Sciatic nerve (tissue), 2 donors: ENCODE measurements at places on chromosomes 4 and X.

DNA sequence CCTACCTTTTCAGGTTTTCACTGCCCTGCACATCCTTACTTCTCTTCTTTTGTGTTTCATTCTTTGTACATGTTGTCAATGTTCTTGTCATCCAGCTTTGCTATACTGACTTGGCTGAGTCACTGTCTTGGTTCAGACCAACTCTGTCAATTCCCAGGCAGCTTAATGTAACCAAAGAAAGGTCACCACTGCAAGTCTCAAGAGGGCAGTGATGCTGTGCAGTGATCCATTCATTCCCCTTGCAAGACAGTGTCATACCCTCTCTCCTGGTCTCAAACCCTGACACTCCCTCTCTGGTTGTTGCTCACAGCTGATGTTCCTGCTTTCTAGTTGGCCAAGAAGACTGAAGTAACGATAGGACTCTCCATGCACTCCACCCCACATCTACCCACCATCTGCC, 17.5 kb downstream of the RAB39B start:
- no peak for DNase-seq

DNA sequence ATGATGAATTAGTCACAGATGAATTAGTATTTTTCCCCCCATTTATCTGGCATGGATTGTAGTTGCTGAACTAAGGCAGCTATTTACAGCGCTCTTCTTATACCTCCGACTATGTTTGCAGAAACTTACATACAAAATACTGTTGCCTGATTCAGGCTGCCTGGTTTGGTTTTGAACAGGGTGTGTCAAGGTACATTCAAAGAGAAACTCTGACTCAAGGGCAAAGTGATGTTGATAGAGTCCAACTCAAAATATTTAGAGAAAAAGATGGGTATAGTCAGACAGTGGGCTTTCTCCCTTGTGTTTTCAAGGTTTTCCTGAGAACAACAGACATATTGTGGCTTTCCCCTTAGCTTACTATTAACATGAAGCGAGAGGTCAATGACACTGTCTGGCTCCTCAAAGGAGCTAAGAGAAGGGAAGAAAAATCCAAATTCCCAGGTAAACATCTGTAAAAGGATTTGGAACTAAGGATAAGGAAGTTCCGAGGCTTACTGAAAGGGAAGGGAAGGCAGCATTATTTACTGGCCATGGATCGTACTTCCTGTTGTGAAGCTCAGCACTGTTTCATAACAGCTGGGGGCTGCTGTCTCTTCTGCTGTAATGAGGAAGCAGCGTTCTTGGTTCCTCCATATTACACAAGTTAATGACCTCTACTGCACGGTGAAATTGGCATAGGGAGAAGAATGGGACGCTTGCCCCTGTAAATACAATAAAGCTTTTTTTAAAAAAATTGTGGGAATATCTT, 30.9 kb downstream of the FAM9C start:
- no peak for DNase-seq

DNA sequence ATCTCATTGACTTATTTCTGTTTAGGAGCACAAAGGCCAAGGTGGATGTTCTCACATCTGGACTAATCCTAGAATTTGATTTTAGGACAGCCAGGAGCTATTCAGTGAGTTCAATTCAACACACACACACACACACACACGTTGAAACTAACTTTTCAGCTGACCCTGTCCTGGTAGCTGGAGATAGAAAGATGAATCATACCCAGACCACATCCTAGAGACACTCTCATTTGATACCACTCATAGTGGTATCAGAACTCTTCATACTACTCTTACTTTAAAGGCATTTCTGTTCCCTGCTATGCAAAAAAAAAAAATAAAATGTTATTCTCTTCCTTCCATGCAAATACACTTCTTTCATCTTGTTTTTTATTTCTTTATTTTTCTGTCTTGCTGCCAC, 36.7 kb downstream of the KLF8 start:
- no peak for DNase-seq

DNA sequence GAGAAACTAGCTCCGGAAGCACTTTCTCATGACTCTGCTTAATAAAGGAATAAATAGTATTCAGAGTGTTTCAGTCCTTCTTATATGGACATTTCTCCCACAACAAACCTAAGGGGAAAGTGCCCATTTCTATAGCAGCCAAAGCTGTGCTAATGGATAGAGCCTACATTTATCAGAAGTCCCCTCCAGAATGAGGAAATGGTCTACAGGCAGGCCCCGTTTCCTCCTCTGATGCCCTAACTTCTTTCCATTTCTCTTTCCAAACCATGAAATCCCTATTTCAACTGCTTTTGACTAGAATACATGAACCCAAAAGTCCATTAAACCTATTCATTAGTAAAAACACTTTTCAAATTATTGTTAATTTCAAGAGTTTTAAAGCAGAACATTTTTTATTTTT, 4.5 kb downstream of the ACSL1 start:
- no peak for DNase-seq

DNA sequence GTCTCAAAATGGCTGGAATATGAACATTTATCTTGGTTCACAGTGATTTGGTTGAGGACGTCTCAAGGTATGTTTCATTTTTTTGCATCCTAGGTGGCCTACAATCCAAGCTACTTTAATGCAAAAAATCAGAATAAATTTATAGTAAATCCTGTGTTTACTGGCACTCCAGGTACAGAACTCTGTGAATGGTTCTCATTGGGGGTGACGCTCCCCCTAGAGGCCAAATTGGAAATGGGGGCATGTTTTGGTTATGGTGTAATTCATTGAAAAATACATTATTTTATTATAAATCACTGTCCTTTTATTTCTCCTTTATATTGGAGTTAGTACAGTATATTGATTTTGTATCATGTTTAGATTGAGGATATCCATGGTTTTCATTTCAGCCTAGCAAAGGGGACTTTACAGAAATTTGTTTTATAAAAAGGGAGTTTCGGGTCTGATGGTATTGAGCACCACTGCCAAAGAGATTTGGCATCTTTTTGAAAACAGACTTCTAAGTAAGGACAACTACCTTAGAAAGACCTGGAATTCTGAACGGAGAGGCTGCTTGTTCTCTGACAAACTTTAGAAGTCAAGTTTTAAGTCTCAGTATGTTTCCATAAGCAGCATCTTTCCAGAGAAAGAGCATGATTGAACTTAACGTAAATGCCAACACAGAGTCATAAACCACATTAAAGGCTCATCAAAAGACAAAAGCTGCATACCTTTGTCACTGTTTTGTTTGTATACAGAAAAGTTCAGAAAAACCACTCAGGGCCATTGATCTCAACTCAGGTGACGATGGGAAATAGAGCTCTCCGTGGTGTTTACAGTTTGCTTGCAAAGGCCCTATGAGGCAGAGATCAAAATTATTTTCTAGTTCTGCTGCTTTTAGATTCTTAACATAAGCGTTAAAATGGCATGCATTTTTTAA, 19.4 kb downstream of the MTM1 start:
- DNase-seq: no peak

DNA sequence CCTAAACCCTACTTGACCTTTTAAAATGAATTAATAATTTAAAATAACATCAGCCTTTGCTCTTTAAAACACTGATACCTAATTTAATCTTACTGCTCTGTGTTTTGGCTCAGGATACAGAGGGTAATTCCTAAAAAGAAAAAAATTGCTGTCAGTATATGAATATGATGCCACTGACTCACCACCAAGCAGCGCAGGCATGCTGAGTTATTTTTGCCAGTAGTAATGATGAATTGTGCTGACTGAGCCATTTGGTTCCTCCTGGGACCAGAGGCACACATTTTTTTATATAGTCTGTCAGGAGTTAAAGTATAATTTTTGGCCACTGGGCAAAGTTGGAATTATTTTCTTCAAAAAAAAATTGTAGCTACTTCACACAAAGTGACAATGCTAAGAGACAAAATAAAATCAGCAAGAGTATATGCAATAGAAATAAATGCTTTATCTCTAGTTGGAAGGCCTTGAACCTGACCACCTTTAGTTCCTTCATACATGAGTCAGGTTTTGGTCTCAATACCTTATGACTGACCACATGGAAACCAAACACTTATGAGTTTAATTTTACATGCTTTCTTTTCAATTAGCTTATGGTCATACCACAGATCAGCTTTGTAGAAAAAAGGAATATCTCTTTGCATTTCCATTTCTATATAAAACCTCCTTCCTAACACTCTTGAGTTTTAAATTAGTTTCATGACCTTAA, 115.1 kb downstream of the PPP3CA start:
- DNase-seq: no peak

GRCh38 chr4:41452484-41453225, 85.3 kb upstream of the LIMCH1 start:
- no peak for DNase-seq

GRCh38 chr4:22190855-22191254, 242.3 kb upstream of the KCNIP4 start:
- DNase-seq: no peak

DNA sequence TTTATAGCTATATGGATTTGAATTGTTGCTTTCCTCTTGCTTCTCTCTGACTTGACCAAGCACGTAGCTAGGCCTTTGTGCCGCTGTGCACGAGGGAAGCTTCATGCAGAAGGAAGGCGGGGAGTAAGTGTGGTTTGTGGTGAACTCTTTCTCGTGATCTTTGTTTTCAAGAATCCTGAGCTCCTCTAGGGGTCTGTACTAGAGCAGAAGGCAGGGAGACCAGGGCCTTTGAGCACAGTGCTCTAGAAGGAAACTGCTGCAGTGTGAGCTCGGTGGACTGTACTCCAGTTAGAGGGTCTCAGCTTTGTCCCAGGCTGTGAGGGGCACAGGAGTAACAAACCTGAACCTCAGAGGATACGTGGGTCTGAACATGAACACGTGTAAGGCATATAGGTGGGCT, 49.0 kb downstream of the AGA start:
- DNase-seq: no peak

GRCh38 chrX:133640161-133641015, 225.1 kb upstream of the GPC4 start:
- no peak for DNase-seq

DNA sequence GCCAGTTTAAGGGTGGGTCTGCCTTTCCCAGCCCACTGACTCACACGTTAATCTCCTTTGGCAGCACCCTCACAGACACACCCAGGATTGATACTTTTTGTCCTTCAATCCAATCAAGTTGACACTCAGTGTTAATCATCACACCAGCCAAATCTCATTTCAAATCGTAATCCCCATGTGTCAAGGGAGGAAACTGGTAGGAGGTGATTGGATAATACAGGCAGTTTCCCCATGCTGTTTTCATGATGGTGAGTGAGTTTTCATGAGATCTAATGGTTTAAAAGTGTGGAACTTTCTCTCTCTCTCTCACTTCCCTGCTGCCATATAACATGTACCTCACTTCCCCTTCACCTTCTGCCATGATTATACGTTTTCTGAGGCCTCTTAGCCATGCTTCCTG, 647.2 kb upstream of the FRG1 start:
- DNase-seq: no peak

DNA sequence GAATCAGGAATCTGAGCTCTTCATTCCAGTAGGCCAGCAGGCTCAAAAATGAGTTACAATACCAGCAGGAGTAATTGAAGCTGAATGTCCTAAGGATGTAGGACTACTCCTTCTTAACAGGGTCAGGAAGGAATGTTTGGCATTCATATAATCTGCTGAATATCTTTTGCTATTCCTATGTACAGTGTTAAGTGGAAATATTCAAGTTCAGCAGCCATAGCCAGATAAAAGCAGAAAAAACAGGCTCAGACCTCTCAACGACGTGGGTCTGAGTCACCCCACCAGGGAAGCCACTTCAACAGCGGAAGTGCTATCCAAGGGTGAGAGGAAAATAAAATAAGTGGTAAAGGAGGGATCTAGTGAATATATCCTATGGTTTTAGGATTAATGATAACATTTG, 577.0 kb downstream of the SPOCK3 start:
- DNase-seq: no peak

GRCh38 chr4:171239196-171239595, 574.0 kb upstream of the GALNTL6 start:
- DNase-seq: no peak

- DNase-seq: no peak
These were observed 9.1 kb downstream of the WFS1 start for GRCh38 chr4:6278801-6279197.

GRCh38 chr4:155941820-155942219, 11.8 kb downstream of the CTSO start:
- DNase-seq: no peak

DNA sequence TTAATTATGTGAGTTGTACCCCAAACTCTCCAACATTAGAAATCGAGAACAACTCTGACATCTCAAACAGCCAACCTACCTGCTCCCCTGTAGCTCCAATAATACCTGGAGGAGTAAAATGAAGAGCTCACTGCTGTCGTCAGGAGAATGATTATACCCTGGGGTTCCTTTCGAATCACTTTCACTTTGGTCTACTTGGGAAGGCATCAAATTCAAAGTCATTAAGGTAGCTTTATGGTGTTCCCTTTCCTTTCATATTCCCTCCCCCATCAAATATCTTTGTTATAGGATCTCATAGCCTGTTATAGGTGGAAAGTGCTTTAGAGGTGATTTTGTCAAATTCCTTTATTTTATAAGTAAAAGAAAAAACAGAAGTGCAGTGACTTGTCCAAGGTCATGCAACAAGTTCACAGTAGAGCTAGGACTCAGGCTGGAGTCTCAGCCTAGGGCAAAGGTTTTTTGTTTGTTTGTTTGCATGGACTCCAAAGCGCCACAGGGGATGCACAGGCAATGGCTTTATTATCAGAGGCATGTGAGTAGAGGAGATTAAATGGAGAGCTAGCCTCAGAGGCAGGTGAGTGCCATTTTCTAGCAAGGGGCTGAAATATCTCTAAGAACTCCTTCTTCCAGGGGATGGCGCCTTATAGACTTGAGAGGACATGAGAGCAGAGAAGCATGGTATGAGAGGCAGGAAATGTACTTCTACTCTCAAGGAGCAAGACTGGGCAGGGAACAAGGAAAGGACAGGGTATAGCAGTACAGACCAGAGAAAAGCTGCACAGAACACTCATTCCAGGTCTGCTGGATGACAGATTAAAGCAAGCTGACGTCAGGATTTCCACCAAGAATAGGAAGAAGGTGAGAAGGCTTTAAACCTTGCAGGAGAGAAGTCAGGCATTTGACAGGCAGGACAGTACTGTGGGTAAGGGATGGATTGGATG, 262.1 kb upstream of the GPC4 start:
- DNase-seq: no peak

DNA sequence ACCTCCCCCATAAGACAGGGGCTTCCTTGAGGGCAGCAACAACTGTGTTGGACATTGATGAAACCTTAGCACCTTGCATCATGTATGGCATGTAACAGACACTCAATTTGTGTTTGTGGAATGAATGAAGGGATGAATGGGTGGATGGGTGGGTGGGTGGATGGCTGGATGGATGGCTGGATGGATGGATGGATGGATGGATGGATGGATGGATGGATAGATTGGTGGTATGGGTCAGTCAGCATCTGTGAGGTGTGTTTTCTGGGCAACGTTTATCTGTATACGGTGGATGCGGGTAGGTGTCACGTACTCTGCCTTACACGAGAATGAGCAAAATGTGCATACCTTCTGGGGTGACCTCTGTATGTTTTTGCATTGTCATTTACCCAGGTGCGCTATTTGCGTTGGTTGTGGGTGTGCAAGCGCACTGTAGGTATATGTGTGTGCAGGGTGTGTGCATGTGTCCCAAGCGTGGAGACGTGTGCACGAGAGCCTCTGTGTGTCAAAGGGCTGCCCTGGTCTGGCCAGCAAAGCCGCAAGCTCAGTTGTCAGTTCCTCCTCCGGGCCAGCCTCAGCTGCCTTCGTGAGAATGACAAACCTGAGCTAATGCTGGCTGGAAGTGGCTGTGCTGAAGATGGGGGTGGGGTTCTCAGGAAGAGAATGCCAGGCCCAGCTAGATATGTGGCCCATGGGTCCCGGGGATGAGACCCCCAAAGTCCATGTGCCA, 26.5 kb downstream of the ELF4 start:
- no peak for DNase-seq
